ENCODE measurements at places on chromosomes 3 and 15.

DNA sequence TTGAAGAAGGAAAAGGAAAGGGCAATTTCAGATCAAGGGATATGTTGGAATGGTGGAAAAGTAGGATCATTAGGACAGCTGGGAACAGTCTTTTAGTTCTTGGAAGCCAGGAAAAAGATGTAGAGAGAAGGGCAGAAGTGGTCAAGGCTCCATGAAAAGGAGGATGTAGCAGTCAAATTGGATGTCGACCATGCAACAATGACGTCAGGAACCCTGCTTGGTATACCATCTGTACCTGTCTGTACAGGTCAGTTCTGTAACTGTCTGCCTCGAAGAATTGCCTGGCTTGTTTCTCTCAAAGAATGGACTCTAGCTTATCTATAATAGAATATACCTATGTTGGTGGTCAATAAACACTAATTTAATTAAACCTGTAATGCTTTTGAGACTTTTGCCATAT, 157.8 kb upstream of the SGO1 start:
- no peak for DNase-seq

DNA sequence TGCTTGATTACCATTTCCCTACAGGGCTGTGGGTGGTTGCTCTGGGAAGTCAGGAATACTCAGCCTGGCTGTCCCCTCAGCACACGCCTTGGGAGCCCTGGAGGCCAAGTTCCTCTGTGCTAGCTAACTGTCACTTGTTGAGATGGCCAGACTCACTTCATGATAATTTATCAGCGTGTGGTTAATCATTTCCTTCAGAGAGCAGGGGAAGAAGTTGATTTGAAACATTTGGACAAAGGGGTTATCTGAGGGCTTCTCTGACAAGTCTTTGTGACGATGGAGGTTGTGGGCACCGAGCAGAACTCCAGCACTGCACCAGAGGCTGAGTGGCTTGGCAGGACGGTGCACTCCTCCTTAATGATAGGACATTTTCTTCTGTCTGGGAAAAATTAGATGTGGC, 61.9 kb downstream of the WHAMM start:
- DNase-seq = no peak

DNA sequence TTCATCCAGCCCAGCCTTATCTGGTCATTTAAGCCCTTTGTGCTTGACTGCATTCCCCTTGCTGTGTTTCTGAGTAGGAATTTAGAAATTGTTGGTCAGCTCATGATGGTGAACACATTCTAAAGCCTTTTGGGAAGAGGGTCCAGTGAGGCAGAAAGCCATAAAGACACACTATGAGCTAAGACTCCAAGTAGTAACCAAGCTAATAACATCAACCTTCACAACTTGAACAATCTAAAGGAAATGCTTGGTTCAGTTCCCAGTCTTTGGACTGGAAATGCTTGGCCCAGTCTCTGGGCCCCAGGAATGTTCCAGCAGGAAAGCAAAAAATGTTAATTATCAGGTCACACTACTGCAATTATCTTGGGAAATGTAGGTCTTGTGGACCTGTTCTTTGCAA, 7.7 kb downstream of the PLSCR1 start:
- no peak for DNase-seq

DNA sequence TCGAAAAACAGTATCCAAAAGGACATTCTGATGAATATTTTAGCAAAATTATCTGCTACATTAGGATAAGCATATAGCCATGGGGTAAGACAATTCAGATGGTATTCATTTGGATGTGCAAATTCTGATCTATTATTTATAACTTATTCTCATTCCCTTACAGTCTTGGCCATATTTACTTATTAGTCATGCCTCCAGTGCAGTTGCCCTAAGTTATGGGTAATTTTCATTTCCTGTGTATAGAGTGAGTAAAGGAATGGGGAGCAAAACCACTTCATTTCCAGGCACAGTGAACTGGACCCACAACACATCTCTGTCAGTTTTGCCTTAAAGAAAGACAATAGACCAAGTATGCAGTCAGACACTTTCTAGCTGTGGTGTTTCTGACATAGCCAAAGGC, 134.3 kb downstream of the POLQ start:
- no peak for DNase-seq

DNA sequence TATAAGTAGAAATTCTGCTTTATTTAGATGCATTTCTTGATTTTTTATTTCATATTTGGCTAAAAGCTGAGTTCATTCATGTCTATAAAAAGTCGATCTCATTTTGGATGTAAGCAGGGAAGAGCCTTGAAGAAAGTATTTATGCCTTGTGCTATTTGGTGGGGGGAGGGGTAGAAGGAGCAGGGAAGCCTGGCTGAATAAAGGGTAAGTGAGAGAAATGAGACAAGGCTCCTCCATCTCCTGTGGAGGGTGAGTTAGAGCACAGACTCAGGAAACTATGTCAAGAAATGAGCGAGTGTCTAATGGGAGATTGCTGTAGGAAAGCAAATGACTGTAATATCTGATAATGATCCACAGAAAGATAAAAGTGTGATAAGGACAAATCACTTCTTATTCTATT, 121.8 kb upstream of the ATP11B start:
- DNase-seq = no peak

- DNase-seq = no peak
Observed at GRCh38 chr3:65004795-65005295, 317.0 kb upstream of the ADAMTS9 start.

- DNase-seq = no peak
Observed at GRCh38 chr3:115832265-115832664, 209.0 kb downstream of the GAP43 start.

DNA sequence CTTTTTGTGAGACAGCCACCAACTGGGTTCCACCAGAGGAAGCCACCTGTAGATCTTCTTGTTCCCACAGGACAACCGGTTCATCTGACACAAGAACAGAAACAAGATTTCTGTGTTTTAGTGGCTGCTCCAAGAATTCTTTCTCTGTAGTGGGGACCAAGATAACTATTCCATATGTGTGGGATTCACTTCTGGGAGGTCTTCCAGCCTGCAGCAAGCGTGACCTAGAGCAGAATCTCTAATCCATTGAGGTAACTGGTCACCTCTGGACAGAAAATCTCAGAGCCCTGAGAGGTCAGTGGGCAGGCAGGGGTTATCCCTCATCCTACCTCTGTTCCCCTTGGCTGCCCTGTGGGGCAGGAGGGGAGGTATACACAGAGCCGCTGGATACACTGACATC, 311.3 kb downstream of the NTRK3 start:
- DNase-seq = no peak

DNA sequence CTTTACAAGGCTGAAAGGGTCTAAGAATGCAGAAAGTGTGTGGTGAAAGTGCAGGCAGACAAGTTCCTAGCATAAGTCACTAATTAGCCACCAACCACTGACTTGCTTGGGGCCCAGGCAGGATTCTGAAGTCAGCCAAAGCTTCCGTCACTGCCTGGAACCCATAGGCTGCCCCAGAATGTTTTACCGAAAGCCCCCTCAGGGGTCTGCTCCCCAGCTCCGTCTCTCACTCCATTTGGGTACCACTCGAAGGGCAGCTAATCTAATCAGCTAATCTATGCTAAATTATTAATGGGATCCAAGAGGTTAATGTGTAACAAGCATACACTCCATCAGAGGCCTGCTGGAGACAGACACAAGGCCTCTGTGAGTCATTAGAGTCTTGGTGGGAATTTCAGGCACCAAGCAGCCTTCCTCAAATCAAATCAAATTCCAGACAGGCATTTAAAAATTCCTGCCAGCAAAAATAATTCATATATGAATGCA, 13.2 kb downstream of the ADAMTS9 start:
- DNase-seq = no peak

Data from activated CD4-positive, alpha-beta T cell treated with anti-CD3 and anti-CD28 coated beads, Interleukin-2, amount 50 U/mL, for 24 hours (primary cell).